ENCODE measurements at places on chromosomes 6 and 20.

DNA sequence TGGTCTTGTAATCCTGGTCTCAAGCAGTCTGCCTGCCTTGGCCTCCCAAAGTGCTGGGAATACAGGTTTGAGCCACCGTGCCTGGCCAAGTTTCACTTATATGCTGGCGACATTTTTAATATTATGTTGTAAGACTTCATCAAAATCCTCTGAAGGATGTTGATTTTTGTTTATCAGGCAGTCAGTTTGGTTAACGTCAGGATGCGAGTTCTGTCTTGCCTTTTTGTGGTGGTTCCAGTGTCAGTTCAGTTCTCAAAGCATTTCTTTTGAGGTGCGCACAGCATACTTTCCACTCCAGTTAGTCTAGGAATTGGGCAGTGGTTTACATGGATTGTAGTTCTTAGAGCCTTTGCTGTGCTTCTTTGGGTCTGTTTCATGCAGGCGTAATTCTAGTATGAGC lies 24.9 kb downstream of the SCAF8 start:
- DNase-seq, result no peak

GRCh38 chr20:48283470-48284110 lies 498.3 kb upstream of the SULF2 start:
- peak; percentile 48 for DNase-seq

DNA sequence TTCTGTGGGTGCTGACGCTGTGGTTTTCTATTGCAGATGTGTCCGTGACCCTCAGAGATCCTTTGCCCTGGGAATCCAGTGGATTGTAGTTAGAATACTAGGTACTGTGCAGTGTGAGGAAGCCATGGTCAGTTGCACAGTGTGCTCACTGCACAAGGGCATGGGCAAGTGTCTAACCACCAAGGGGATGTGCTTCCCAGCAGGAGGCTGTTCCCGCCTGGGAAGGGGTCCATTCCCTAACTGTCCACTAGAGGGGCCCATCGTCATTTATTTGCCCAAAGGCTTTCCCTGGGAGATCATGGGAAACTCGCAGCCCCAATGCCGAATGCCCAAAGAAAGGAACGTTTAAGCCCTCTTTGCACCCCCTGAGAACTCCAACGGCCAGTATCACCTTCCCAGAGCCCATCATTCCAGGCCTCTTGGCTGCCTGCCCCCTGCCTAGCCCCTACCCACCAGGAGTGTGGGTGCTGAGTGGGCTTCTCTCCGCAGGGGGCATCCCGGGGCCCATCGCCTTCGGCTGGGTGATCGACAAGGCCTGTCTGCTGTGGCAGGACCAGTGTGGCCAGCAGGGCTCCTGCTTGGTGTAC lies 26.2 kb downstream of the SLCO4A1 start:
- DNase-seq, result peak; percentile 54

DNA sequence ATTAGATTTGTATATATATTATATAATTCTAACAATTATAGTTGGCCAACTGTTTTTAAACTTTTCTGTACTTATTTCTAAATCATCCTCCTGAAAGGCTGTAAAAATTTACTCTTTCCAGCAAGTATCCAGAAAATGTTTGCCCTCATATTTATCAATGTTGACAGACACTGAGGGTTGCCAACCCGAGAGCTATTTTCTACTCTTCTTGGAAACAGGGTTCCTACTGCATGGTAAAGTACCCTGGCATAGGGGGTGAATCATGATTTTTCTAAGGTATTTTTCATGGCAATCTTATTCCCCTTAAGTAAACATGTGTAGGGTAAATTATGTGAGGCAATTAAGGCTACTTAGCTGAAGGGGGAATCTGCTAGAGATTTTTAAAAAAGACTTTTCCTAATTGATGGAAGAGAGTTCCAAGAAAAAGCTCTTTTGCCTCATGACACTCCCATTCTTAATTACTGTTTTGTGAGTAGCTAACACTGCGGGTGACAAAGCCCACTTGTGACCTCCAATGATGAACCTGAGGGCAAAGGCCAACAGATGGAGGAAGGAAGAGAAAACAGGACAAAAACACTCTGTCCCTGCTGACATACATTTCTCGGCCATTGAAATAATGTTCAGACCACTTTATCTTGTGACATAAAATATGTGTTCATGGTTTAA lies 37.9 kb downstream of the GPX5 start:
- DNase-seq, result no peak

DNA sequence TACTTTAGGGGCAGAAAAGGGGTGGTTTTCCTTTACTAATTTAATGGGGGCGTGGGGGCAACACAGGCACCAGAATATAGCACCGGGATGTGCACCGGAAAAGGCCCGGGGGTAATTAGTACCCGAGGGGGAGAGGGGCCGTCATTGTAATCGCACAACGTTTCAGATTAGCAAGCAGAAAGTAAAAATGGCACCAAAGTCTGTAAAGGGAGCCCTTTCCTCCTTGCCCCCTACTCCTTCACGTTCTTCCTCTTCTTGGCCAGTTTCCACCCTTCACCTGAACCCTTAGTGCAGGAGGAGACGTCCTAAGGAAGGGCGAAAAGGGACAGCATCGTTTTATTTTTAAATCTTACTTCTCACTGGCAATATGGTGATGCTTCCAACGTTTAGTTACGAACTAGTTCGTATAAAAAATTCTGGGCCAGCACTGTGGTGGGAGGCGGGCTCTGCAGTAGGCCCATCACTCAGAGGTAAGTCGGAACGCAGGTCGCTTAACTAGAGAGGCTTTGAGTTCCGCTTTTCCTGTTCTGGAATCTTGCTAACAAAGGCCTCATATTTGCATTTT lies 742 bp upstream of the CEP85L start:
- DNase-seq, result no peak

GRCh38 chr6:157246048-157246630 lies 77.2 kb downstream of the TMEM242 start:
- DNase-seq, result no peak

DNA sequence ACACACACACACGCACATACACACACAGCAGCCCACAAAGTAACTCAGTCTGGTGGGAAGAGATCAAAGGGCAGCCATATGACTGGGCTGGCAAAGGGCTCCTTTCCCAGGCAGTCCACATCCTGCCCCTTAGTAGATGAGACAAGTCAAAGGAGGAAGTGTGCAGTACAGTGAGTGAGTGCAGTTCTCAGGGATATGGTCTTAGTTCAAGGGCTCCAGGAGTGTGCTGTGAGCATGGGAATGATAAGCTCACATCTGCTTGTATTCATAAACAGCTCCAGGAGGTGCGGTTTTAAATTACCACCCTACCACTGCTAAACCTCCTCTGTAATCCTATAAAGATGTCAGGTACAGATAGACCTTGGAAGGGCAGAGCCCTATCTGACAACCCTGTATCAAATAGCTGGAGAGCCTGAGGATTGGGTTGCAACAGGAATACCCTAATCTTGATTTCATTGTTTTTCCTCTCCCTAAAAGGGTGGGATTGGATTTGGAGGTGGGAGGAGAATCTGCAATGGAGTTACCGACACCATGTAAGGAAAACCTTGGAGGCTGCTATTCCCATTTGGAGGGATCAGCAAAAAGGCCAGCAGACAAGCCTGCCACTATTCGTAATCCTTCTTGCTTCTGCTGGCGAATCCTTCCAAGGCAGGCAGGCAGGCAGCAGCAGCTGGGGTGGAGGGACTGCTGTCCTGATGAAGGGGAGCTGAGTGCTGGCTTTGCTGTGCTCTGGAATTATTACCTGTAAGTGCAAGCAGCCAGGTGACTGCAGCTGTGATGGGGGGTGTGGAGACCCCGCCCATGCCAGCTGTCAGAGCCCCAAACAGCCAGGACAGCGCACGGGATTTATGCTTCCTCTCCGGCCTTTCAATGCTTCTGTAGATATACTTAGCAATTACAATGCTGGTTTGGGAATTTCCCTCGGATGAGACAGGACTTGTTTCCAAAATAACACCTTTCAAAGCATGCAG lies 342.7 kb downstream of the PRL start:
- DNase-seq, result peak; percentile 65

DNA sequence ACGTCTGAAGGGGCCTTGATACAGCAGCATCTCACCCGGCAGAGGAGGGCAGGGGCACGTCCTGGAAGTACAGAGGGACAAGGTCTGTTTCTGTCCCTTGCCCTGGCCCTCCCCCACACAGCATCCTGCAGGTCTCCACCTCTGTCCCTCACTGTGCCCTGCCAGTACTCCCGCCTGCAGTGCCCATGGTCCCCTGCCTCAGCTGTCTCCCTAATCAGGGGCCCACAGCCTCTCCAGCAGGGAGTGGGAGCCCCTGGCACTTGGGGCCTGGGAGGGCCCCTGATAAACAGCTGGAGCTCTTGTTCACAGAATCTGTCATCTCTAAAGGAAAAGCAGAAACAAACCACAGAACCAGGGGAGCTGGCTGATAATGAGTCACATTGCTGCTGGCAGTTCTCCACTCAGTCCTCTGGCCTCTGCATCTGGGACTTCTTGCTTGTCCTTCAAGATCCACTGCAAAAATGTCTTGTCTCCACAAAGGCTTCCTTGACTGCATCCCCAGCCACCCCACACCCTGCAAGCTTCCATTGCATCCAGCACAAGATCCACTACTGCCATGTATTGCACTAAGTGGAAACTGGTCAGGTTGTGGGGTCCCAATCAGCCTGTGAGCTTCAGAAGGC lies 33.2 kb upstream of the TAF8 start:
- DNase-seq, result peak; percentile 63

DNA sequence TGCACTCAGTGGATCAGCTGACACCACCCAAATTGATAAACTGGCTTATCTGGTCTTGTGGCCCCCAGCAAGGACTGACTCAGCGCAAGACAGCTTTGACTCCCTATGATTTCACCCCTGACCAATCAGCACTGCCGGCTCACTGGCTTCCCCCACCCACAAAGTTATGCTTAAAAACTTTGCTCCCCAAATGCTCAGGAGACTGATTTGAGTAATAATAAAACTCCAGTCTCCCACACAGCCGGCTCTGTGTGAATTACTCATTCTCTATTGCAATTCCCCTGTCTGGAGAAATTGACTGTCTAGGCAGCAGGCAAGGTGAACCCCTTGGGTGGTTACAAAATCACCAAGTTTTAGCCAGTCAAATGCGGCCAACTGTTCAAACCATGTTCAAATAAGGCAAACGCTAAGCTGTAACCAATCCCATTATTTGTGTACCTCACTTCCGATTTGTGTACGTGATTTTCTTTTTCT lies 32.5 kb downstream of the SLC22A2 start:
- DNase-seq, result no peak

DNA sequence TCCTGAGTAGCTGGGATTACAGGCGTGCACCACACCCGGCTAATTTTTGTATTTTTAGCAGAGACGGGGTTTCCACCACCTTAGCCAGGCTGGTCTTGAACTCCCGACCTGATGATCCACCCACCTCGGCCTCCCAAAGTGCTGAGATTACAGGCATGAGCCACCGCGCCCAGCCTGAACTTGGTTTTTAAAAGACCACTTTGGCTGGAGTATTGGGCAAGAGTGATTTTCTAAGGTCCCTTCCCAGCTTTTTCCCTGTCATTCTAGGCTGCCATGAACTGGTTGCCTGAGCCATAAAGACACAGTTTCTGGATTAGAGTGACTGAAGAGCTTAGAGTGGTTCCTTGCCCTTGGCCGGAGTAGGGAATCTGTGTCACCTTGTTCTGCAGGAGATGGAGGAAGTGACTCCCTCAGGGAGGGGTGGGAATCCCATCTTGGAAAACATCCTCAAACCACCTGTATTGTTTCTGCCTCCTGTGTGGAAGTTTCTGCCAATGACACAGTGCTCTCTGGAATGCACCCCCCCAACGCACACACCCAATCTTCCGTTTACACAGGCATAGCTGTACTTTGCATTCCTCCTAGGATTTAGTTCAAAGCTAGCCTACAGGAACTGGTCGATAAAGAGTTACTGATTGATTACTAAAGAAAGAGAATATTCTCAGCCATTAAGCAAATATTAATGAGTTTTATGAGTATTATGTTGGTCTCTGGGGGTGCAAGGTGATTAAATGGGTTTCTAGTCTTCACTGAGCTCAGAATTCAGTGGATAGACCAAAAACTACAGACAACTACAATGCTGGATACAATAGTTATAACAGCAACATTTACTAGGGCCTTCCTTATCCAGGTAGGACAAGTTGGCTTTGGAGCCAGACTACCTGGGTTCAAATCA lies 18.2 kb downstream of the BCL2L1 start:
- DNase-seq, result no peak

- no peak for DNase-seq
Observed at GRCh38 chr20:47760686-47761481, 24.4 kb downstream of the SULF2 start.

GRCh38 chr6:3721810-3722621 lies 29.5 kb downstream of the PXDC1 start:
- DNase-seq, result no peak

DNA sequence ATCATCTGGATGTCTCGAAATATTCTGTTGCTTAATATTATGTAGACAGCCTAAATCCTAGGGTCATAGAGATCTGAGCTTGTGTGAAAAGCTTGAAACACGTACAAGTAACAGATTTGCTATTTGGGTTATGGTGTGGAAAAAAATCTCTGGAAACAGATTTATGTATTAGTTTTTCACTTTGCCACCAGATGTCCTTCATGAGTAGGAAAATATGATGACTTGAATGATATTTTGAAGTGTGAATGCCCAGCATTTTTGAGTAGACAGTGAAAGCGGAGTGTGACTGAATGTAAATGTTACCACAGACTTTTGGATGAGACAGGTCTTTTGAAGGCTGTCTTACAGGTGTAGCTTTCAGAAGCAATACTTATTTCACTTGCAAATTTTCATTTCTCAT lies 4.2 kb upstream of the BMP6 start:
- no peak for DNase-seq

DNA sequence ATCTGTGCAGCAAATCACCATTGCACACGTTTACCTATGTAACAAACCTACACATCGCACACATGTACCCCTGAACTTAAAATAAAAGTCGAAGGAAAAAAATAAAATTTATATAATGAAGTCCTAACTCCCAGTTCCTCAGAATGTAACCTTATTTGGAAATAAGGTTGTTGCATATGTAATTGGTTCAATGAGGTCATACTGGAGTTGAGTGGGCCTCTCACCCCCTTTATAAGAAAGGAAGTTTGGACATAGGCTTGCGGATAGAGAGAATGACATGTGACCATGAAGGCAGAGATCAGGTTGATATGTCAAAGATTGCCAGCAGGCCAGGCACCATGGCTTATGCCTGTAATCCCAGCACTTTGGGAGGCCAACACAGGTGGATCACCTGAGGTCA lies 16.1 kb upstream of the ZBTB22 start:
- DNase-seq, result no peak

GRCh38 chr20:58910473-58910872 lies 58.0 kb downstream of the GNAS start:
- no peak for DNase-seq

- no peak for DNase-seq
Observed at GRCh38 chr20:38123021-38123587, 42.0 kb downstream of the TGM2 start.

DNA sequence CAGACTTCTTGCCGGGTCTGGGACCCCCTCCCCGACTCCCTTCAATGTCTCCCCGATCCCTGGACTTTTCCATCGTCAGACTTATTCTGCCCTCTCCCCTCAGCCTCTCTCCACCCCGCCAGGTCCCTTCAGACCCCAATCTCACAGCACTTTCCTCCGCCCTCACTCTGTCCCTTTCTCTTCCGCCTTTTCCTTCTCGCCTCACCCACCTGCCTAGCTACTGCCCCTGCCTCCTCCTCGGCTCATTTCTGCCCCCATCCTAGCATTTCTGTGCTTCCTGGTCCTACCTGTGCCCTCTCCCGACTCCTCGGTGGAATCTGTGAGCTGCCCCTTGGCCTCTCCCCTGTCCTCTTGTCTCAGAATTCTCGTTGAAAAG lies 616 bp downstream of the CHMP4B start:
- no peak for DNase-seq

Data from AG04450 (cell line).